Upper lobe of left lung (tissue), 6 donors: ENCODE measurements at places on chromosomes 12 and 14. TPM values are rescaled to one million over a fixed set of nuclear protein-coding genes. Genes with fewer than 3 reads are reported as not detected.

DNA sequence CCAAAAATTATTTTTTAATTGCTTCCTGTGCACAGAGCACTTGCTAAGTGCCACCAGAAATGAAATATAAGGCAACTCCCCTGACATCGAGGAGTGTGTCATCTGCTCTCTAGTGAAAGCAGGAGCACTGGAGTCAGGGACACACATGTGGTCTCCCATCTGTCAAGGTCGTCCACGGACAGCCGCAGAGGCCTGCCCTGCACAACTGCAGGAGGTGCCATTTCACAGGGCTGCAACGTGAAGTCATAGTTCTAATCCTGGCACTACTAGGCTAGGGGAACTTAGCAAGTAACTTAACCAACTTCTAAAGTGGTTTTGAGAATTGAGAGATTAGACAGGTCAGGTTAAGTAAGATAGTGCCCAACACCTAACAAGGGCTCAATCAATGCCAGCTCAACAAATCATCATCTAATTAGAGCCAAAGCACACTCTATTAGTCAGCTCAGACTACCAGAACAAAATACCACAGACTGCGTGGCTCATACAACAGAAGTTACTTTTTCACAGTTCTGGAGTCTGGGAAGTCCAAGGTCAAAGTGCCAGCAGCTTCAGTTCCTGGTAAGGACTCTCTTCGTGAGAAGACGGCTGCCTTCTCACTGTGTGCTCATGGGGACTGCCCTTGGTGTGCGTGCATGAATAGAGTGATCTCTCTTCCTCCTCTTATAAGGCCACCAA is 30.7 kb downstream of the FOXN3 start:
- H3K27ac ChIP-seq, result no peak overlapping the region
- H3K4me1 ChIP-seq, result peaks cover 28% of the 10 kb centered on the region
- H3K27me3 ChIP-seq, result no peaks in the 10 kb centered on the region
- no peak overlapping the region for H3K4me3 ChIP-seq
- no peaks in the 10 kb centered on the region for H3K36me3 ChIP-seq

- peaks cover 9% of the 10 kb centered on the region for H3K36me3 ChIP-seq
- no peak overlapping the region for H3K4me3 ChIP-seq
- no peak for DNase-seq
- H3K27ac ChIP-seq, result no peak overlapping the region
Observed at GRCh38 chr12:113837528-113838296, 128.4 kb downstream of the RBM19 start.

GRCh38 chr12:107761502-107761904 is 566 bp upstream of the PRDM4 start:
- H3K4me3 ChIP-seq, result peak overlapping the region; percentile 79
- H3K36me3 ChIP-seq, result peaks cover 13% of the 10 kb centered on the region
- H3K27me3 ChIP-seq, result no peaks in the 10 kb centered on the region
- H3K27ac ChIP-seq, result peak overlapping the region; percentile 42
- no peak for DNase-seq
- peaks cover 24% of the 10 kb centered on the region for H3K4me1 ChIP-seq

DNA sequence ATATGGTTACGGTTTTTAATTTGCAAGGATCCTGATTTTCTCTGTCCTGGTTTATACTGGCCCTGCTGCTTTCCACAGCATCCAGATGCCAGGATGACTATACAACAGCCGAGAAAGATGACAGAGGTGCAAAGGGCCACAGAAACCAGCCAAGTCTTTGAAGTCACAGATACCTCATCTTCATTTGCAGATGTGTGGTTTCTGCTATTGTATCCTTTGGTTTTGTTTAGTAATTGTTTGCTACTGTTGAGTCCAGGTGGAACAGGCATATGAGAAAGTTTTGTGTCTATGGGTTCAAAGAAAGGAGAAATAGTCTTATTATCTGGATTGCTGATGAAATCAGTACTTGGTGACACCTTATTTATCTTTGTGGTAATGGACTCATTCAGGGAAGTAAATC is 17.3 kb upstream of the KLHL42 start:
- no peak overlapping the region for H3K4me3 ChIP-seq
- no peaks in the 10 kb centered on the region for H3K27me3 ChIP-seq
- no peak overlapping the region for H3K27ac ChIP-seq
- H3K36me3 ChIP-seq, result peaks cover 2% of the 10 kb centered on the region
- no peak for DNase-seq
- no peaks in the 10 kb centered on the region for H3K4me1 ChIP-seq

DNA sequence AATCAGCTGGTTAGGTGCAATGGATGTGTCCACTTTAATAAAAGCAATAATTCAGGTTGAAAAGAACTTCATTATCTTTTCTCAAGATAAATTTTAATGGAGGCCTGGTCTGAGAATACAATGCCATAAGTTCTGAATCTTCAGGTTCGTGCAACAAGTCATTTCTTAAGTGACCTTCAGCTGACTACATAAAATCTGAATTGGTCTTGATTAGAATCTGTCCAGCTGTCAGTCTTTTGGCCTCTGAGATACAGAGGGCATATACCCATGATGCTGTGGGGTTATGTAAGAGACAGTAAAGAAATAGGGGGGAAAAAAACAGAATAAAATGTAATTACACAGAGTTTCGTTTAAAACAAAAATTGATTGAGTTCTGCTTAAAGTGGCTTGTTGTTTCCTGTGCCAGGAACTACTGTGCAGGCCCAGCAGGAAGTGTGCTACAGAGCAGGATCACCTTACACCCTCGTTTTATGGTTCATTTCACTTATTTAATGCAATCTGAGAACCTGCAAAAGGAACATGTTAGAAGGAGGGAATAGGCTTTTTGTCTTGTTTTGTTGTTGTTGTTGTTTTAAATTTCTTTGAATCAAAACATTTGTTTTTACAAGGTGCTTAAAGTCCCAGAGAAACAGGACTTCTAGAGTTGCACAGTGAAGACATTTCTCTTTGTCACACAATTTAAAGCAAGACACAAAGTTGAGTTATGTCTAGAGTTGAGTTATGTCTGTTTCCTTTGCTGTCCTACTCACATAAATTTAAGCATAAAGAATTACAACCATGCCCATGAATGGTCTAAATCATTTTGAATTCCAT is 64.2 kb downstream of the LGR5 start:
- no peak overlapping the region for H3K4me3 ChIP-seq
- no peaks in the 10 kb centered on the region for H3K27me3 ChIP-seq
- no peak for DNase-seq
- H3K4me1 ChIP-seq, result no peaks in the 10 kb centered on the region
- H3K27ac ChIP-seq, result no peak overlapping the region

DNA sequence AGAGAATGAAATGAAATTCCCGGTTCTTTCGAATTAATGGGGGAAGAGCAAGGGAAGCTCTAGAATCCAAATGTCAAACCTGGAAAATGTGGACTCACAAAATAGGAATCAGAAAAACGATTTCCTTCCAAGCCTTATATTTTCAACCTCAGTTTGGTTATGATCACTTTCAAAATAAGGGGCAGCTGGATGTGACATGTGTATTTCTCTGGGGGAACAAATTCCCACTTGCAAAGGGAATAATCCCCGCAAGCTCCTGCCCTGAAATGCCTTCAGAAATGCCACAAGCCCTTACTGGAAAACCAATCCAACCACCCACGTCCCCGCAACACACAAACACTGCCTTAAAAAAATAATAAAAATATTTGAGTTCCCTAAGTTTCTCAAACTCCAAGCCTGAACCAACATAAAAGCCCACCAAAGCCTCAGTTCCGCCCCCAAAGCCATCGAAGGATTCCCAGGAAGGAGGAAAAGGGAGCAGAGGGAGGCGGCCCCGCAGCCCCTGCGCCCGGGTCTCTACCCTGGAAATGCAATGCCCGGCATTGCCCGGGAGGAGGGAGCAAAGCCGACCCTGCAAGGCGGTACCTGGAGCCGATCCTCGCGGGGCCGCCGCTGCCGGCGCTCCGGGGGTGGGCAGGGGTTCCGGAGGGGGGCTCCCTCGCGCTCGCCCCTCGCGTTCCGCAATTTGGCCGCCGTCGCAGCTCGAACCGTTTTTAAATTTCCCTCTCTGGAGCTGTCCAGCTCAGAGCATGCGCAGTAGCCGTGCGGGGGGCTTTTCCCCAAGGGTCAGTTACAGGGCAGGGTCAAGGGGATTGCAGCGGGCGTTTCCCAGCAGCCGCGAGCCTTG is at the start of gene FOXN4:
FOXN4 (minus strand) TSS at position 751 of the 847 bp plus-strand sequence. CDS start 963 bp downstream, outside the sequence.
- no peaks in the 10 kb centered on the region for H3K36me3 ChIP-seq
- H3K27ac ChIP-seq, result no peak within 1 kb of the TSS
- peak within 1 kb of the TSS; percentile 45 for H3K4me3 ChIP-seq
- no peak for DNase-seq
- H3K27me3 ChIP-seq, result peaks cover 42% of the 10 kb centered on the region

LRRC10 gene
- not detected for total RNA-seq

DNA sequence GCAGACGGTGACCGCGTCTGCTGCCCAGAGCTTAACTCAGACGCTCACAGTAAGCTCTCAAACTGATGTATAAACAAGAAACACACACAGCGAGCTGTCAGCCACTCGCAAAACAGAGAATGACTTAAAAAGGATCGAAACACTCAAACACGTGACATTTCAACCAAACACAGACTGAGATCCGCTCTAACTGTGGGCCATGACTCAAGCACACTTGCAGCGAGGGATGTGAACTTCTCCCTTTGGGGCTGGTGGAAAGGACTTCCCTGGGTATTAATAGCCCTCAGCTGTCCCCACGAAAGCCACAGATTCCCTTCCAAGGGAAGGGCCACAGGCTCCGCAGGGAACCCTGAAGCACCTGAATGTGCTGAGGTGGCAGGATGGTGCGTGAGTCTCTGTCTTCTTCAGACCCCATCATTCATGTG is 29.1 kb downstream of the CCDC88C start:
- no peaks in the 10 kb centered on the region for H3K36me3 ChIP-seq
- H3K27ac ChIP-seq, result no peak overlapping the region
- H3K4me3 ChIP-seq, result no peak overlapping the region
- H3K4me1 ChIP-seq, result peaks cover 34% of the 10 kb centered on the region
- H3K27me3 ChIP-seq, result no peaks in the 10 kb centered on the region

DNA sequence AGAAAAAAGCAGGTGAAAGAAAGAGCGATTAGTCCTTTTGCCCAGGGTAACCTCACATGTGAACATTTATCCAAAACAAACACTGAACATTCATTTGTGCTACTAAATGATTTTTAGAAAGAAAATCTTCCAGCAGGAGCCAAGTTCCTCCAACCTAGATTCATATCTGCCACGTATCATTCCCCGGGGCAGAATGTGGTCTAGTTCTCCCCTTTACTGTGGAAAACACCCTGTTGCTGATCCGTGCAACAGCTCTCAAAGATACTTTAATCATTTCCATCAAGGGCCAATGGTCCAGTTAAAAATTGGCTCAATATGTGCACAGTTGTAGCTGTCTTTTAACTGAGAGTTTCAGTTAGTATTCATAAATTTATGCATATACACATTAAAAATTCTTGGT is 479.1 kb downstream of the ATP23 start:
- H3K4me1 ChIP-seq, result no peaks in the 10 kb centered on the region
- no peaks in the 10 kb centered on the region for H3K36me3 ChIP-seq
- H3K4me3 ChIP-seq, result no peak overlapping the region
- no peak for DNase-seq

DNA sequence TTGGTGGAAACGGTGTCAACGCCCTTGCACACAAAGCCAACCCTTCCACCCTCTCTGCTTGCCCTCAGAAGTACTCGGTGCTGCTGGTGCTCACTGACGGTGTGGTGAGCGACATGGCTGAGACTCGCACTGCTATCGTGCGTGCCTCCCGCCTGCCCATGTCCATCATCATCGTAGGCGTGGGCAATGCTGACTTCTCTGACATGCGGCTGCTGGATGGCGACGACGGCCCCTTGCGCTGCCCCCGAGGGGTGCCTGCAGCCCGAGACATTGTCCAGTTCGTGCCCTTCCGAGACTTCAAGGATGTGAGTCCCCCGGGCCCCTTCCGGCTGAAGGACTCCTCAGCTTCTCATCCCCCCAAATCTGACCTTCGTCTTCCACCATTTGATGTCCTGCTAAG is 5.7 kb downstream of the CPNE6 start:
- H3K4me1 ChIP-seq, result peaks cover 16% of the 10 kb centered on the region
- no peaks in the 10 kb centered on the region for H3K36me3 ChIP-seq
- no peak overlapping the region for H3K4me3 ChIP-seq
- no peak for DNase-seq
- H3K27me3 ChIP-seq, result no peaks in the 10 kb centered on the region

DNA sequence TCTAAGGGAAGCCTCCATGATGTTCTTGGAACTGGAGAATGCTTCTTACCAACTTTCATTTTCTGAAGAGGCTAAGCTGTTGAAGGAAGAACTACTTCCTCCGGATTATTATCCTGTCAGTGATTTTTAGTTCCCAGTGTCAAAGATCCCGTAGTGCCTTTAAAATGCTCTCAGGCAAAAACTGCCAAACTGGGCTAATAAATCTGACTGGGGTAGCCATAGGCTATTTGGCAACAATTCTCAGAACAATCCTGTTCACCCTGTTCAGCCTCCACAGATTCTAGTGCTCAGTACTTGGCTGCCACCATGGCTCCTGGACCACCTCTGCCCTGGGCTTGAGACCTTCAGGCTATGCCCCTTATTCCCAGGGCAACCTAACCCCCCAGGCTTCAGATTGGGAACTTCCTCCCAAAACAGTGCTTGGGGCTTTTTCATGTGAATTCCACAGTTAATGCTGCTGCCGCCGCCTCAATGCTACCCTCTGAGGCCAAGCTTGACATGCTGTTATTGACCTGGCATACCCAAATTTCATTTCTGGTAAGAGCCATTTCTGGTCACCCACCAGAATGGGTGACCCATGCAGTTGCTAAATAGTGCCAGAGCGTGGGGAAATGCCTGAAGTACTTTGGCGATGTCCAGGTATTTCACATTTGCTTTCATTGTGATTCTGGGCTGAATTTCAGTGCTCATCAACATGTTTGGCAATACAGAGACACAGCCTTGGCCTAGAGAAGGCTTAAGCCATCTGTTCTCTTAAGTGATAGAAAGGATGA is 110.0 kb upstream of the ARHGAP5 start:
- no peak for DNase-seq
- H3K27me3 ChIP-seq, result no peaks in the 10 kb centered on the region
- H3K4me3 ChIP-seq, result no peak overlapping the region
- H3K27ac ChIP-seq, result no peak overlapping the region
- H3K36me3 ChIP-seq, result no peaks in the 10 kb centered on the region

DNA sequence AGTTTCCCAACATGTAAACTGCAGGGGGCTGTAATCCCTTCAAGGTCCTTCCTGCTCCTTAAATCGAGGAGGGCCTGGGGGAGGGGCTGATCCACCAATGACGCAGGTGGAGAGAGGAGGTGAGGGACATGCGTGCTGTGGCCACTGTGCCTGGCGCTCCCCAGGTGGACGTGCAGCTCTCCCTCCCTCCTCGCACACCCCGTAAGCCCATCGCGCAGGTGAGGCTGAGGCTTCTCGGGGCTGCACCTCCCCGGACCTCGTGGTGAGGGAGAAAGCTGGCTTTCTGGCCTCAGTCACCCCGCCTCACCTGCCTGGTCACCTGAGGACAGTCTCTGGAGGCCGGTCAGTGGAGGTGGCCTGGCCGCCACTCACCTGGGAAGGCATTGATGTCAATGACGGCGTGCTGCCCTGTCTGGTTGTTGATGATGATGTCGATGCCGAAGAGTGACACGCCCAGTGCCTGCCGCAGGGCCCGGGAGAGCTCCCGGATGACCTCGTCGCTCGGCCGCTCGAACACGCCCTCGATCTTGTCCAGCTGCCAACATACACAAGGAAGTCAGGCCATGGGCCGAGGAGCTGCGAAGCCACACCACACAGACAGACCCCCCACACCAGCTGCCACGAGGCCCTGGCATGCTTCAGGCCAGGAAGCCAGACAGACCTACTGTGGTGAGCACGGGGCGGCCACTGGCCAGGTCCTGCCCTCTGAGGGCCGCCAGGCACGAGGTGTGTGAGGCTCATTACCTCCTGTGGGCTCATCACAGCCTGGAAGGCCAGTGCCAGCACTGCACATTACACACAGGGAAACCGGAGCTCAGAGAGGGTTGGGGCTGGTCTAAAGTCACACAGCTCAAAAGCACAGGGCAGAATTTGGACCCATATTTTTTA is 23.3 kb downstream of the CHGA start:
- no peak overlapping the region for H3K27ac ChIP-seq
- H3K27me3 ChIP-seq, result no peaks in the 10 kb centered on the region
- no peak overlapping the region for H3K4me3 ChIP-seq
- H3K4me1 ChIP-seq, result no peaks in the 10 kb centered on the region
- peaks cover 48% of the 10 kb centered on the region for H3K36me3 ChIP-seq
- DNase-seq, result peak; percentile 64

NEUROD4 gene
- total RNA-seq, result not detected
